Smooth muscle cell of the brain vasculature (primary cell): ENCODE measurements at places on chromosomes 4 and X.
A peak's percentile ranks its signal among the peaks of the same experiment; 100 is the strongest.

DNA sequence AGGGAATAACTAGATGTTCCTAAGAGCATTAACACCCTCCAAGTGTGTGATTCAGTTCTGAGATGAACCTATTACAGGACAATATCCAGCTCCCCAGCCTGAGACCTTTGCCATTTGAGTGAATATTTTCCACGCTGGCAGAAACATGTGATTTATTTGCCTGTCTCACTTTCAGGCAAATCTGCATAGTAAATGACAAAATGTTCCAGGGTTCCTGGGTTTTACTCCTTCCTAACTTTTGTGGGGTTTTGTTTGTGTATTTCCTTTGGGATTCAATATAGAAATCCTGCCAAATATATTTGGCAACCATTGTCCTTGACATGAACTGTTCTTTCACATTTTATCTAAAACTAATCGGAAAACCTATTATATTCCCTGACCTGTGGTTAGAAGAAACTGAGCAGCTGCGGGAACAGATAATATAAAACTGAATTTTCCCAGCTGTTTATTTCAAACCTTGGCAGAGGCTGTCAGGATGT, 12.5 kb downstream of the F8 start:
- DNase-seq: no peak

GRCh38 chr4:175639346-175639745, 172.7 kb downstream of the GPM6A start:
- DNase-seq: no peak

GRCh38 chr4:120435179-120435578, 368.5 kb upstream of the MAD2L1 start:
- DNase-seq: no peak

- DNase-seq: no peak
Measured at GRCh38 chrX:15804563-15804962, 14.3 kb downstream of the ZRSR2 start.

DNA sequence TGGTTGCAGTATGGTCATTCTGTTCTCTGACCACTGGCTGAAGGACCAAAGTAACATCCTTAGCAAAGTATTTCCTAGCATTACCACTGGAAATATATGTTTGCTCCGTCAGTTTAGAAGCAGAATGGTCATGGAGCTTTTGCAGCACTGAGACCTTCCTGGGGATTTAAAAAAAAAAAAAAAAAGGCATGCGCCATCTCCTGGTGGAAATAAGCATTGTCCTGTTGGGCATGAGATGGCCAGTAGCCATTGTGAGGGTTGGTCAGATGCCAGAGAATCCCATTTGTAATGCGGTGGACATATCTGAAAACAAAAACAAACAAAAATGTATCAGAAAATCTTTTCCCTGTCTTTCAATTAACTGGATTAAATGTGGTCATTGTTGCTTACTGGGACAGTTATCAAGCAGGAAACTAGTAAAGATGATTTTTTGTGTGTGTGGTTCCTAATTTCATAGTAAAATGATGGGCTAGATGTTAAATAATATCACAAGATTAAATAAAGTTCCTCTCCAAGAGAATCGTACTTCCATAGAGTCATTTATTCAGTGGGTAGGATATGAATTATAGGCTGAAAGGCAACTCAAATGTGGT, 139.6 kb downstream of the SOWAHB start:
- DNase-seq: no peak

- no peak for DNase-seq
Measured at GRCh38 chrX:40154250-40154852, 56.6 kb upstream of the BCOR start.

GRCh38 chr4:151251603-151252304, 25.2 kb upstream of the PRSS48 start:
- no peak for DNase-seq

DNA sequence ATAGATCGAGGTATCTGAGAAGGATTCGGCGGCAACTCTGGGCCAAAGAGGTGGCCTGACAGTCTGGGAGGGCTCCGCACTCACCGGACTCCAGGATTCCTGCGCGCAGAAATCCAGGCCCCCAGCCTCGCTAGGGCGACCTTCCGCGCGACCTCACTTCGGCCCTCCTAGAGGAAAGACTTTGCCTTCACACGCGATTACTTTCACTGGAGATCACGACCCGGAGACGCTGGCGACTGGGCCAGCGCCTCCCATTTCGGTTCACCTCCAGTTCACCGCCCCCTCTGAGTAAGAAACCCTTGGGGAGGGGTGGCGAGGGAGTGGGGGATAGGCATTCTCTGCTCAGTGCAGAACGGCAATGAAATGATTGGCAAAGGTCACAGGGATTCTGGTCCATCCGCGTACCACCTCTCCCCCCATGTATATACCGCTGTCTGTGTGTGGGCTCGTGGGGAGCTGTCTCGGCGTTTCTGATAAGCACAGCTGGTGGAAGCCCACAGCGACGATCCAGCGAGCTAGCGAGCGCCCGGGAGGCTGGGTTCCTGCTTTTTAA, 2.5 kb downstream of the POU3F4 start:
- no peak for DNase-seq

DNA sequence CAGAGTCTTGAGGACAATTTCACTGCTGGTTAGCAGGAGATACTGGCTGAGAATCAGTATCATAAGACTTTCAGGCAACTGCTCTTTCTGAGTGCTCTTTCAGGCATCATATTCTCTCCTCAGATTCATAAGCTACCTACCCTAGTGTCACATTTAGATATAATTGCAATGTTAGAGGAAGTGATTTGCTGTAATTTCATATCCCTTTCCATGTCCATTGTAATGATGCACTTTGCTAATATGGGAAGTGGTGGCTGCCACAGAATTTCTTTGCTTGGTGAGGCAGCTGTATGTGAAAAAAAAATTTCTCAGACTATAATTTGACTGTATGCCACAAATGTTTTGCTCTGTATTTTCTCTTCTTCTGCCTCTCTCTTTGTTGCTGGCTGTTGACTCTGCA, 63.3 kb downstream of the DOCK11 start:
- DNase-seq: no peak

GRCh38 chr4:89158884-89159503, 47.7 kb downstream of the TIGD2 start:
- DNase-seq: peak; percentile 15

DNA sequence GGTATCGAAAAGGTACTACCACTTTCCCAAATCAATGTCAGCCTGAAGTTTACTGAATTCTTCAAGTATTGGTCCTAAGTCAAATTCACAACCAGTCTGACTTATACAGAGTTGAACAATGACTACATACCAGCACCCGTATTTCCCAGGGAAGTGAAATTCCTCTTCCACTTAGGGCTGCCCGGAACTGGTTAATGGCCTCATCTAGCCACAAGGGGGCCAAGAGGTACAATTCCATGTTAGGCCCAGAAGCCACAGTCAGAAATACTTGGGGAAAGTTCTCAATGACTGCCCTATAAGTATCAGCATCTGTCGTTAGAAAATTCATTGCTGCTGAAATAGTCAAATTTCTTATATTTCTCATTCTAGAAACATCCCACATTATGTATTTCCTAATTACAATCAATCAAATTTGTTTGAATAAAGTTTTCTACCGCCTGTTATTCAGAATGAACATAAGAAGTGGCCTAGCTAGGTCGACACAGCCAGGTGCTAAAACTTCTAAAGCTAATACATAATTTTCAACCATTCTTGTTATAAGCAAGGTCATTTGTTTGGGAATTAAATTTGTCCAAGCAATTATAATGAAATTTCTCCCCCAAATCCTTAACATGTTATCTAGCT, 5.6 kb upstream of the PCDH7 start:
- no peak for DNase-seq

GRCh38 chr4:154467886-154468285, 23.7 kb downstream of the DCHS2 start:
- DNase-seq: no peak

DNA sequence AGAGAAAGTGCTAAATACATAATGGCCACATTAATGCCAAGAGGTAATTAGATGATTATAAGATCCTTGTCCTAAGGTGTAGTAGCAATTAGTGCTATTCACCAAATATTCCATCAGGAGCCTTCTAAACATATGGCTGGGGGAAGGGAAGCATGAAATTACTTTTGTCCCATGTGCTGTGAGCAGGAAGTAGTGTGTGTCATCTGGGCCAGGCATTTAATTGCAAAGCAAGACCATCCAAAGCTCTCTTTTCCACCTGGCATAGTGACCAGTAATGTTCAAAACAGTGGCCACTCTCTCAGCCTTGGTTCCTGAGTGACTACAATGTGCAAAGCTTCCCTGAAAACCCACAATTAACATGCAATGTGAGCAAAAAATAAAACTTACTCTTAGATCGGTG, 144.2 kb upstream of the FAM241A start:
- DNase-seq: no peak

GRCh38 chr4:168593399-168593798, 96.5 kb downstream of the PALLD start:
- no peak for DNase-seq

- DNase-seq: no peak
Measured at GRCh38 chrX:46617906-46618305, 44.3 kb downstream of the CHST7 start.

- DNase-seq: no peak
Measured at GRCh38 chr4:76993787-76994641, 44.5 kb downstream of the SEPTIN11 start.

DNA sequence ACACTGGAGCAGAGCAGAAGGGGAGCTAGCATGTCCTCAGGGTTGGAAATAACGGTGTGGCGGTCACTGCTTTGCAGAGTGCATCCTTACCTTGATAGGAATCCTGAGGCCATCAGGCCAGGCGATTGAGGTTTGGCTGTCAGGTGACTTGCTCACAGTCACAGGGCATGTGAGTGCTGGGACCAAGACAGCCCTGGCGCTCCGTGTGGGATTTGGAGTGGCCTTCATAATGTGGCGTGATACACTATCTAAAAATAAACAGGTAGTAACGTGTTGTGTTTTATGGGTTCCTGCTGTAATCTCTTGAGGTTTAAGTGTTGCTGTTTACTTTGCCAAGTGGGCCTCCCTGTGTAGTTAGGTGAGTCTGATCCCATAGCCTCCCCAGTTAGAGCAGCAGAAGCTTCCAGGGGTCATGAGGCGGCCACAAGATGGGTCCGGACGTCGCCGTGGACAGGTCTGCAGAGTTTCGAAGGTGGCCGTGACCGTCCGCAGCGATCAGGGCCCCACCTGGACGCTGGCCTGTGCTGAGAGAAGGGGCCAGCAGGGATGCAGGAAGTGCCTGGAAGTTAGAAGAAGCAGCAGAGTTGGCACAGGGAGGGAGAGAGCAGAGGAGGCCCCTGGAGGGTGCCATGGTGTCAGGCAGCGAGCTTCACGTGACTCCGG, 27.7 kb downstream of the RGS12 start:
- DNase-seq: no peak

DNA sequence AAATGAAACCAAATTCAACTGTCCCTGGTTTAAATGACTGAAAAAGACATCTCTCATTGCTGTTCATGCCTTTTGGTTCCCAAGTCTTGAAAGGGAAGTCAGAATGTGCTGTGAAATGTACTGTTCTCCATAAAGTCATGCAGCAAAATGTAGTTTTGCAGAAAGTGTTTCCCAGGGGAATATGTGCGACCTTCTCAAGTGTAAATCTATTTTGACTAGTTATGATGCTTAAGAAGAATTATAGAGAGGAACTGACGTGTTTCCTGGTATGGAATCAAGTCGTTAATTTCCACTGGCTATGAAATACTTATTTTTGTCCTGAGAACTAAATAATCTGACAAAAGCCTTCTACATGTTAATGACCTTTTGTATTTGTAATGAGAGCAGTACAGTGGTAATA, 223.1 kb downstream of the CLCN4 start:
- DNase-seq: no peak

- no peak for DNase-seq
Measured at GRCh38 chr4:38537666-38538065, 126.3 kb upstream of the KLF3 start.
